ENCODE measurements at places on chromosomes 5 and 9. TPM values are rescaled to one million over a fixed set of nuclear protein-coding genes. Genes with fewer than 3 reads are reported as not detected.

GRCh38 chr5:12951846-12952245 lies 992.6 kb downstream of the DNAH5 start:
- H3K27ac ChIP-seq = no peak overlapping the region
- H3K4me3 ChIP-seq = no peak overlapping the region
- H3K36me3 ChIP-seq = no peaks in the 10 kb centered on the region
- no peaks in the 10 kb centered on the region for H3K4me1 ChIP-seq

Gene CMYA5
- 0.39 TPM for total RNA-seq

- no peak overlapping the region for H3K27ac ChIP-seq
- H3K4me3 ChIP-seq = no peak overlapping the region
- no peaks in the 10 kb centered on the region for H3K27me3 ChIP-seq
- peaks cover 11% of the 10 kb centered on the region for H3K4me1 ChIP-seq
Measured at GRCh38 chr9:111051400-111051799, 13.1 kb upstream of the LPAR1 start.

DNA sequence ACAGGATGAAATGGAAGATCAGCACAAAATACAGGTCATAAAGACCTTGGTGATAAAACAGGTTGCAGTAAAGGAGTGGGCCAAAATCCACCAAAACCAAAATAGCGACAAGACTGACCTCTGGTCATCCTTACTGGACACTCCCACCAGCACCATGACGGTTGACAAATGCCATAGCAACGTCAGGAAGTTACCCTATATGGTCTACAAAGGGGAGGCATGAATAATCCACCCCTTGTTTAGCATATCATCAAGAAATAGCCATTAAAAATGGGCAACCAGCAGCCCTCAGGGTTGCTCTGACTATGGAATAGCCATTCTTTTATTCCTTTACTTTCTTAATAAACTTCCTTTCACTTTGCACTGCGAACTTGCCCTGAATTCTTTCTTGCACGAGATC lies 6.0 kb upstream of the NDUFB6 start:
- H3K36me3 ChIP-seq = no peaks in the 10 kb centered on the region
- no peaks in the 10 kb centered on the region for H3K4me1 ChIP-seq
- H3K27me3 ChIP-seq = peaks cover 42% of the 10 kb centered on the region
- H3K27ac ChIP-seq = no peak overlapping the region

DNA sequence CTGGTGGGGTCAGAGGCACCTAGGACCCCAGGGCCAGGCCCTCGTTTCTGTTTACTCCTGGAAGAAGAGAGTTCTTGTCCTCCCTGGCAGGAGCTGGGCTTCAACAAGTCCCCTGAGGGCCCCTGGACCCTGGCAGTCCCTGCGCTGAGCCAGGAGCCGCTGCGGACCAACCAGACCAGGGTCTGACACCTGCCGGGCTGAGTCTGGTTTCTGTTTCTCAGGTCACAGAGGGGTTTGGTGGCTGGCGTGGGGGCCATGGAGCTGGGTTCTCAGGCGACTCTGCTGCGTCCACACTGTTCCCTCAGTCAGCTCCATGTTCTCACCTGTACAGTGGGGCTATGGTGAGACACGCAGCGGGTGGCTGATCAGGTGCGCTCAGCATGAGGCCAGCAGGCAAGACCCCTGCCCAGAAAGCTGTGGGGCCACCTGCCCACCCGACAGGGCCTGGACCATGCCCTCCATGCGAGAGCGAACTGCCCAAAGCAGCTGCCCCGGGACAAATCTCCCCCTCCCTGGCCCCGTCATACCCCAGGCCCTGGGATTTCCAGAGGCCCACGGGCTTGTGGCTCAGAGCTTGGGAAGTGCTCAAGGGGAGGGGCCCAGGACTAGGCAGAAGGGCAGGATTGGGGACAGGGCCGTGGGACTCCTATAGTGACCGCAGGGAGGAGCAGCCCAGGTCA lies 17.9 kb upstream of the NOTCH1 start:
- no peaks in the 10 kb centered on the region for H3K27me3 ChIP-seq
- no peak overlapping the region for H3K4me3 ChIP-seq
- H3K4me1 ChIP-seq = peaks cover 41% of the 10 kb centered on the region
- DNase-seq = no peak

DNA sequence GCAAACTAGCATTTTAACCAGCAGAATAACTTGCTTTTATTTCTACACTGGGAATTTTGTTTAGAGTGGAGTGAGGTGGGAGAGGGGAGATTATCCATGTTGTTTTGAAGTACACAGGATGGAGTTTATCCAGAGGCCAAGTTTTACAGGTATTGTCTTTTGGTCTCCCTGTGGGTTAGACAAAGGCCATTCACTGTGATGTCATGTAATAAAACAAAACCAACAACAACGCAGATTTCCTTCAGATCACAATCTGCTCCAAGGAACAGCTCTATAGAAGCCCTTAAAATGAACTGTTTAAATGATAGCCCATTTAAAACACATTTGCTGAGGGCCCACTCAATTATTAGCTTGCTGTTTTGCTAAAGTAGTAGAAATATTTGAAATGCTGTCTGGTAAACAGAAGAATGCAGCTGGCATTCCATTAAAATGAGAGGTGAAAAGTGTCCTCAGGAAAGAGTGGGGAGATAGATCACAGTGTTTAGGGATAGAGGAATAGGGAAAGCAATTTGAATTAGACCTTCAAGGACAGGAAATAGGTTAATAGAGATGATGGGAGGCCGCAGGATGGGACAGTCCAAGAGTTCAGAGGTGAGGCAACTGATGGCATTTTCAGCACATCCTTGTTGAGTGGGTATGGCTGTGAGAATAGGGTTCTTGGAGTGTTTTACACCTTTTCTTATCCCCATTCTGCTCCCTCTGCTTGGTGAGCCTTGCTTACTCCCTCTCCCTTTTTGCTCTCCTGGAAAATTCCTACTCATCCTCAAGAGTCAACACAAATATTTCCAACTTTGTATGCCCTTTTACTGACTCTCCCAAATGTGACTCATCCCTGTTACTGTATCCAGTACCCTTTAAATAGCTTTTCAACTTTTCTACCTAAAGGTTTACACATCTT lies 140.1 kb upstream of the NR3C1 start:
- H3K27me3 ChIP-seq = no peaks in the 10 kb centered on the region
- DNase-seq = no peak
- no peak overlapping the region for H3K27ac ChIP-seq
- no peaks in the 10 kb centered on the region for H3K36me3 ChIP-seq
- peaks cover 12% of the 10 kb centered on the region for H3K4me1 ChIP-seq
- no peak overlapping the region for H3K4me3 ChIP-seq

GRCh38 chr5:160773646-160774410 lies 78.2 kb downstream of the ATP10B start:
- no peak overlapping the region for H3K27ac ChIP-seq
- DNase-seq = no peak
- H3K4me1 ChIP-seq = no peaks in the 10 kb centered on the region
- H3K27me3 ChIP-seq = no peaks in the 10 kb centered on the region
- H3K36me3 ChIP-seq = no peaks in the 10 kb centered on the region
- no peak overlapping the region for H3K4me3 ChIP-seq

Data from osteocyte (in vitro differentiated cells).